ENCODE measurements at places on chromosomes 11 and 22.

DNA sequence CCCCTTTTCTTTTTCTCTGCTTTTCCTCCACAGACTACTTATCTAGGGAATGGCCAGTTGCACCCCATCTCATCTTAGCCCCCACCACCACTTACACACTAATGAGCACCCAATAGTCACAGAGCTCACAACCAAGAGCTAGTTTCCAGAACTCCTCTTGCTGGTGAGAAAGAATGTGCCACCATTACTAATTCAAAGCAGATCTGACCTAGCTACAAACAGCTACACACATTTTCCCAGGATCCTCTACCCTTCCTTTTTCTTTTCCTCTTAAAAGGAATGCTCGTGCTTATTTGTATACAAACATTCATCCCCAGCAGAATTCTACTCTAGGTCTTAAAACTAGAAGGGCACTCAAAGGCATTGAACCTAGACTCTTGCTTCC, 136.8 kb downstream of the CD44 start:
- no peak for DNase-seq

- no peak for DNase-seq
Observed at GRCh38 chr11:66607126-66607834, 9.2 kb upstream of the RBM14 start.

- no peak for DNase-seq
Observed at GRCh38 chr11:65293909-65294381, 20.7 kb upstream of the CDC42EP2 start.

- DNase-seq = no peak
Observed at GRCh38 chr22:46220921-46221320, 29.2 kb downstream of the CDPF1 start.

GRCh38 chr11:131817687-131818188, 447.3 kb downstream of the NTM start:
- no peak for DNase-seq

DNA sequence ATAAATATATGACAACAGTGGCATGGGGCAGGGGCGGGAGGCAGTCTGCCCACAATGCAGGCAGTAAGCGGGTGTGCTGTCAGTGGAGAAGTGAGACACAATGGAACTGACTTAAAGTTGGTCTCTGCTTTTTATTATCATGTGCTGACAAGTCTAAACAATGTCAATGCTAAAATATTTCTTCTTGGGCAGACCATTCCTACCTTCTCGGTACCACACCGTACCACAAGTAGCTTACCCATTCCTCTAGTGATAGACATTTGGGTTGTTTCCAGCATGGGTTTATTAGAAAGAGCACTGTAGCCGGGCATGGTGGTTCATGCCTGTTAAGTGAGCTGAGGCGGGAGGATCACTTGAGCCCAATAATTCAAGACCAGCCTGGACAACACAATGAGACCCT, 2.6 kb upstream of the CHADL start:
- DNase-seq = no peak

GRCh38 chr11:69440876-69441275, 40.6 kb upstream of the LINC01488 start:
- DNase-seq = no peak

DNA sequence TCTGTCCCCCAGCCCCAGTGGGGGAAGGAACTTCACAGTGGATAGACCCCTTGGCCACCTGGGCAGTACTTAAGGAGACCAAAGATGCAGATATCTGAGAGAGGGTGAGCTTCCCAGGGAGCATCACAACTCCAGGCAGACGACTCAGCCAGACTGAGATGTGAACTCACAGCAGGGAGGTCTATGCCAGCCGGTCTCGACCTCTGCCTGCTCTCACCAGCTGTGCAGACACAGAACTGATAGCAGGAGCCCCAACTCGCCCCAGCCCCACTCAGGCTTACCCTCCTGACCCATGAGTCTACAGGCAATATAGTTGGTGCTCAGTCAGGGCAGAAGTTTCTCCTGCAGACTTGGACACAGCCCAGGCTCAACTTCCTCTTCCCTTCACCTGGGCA, 29.7 kb upstream of the ACCSL start:
- no peak for DNase-seq

GRCh38 chr11:30487200-30487898, 98.8 kb downstream of the MPPED2 start:
- no peak for DNase-seq

- DNase-seq = no peak
Observed at GRCh38 chr22:48037618-48038017, 1275.2 kb downstream of the TBC1D22A start.

DNA sequence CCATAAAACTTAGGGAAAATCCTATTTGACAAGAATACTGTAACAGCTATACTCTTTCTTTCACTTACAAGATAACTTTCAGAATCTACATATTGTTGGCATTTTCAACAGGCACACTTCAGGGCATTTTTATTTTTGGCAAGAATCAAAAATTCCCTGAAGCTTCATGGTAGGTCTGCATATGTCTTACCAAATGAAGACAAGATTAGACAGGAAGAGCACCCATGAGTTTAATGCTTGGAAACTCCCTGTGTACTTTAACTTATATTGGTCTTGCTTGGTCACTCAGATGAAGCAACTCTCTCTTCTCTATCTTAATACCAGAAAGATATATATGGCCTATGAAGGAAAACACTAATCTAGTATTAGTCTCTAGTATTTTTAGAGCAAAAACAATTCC, 137.7 kb downstream of the ATG16L2 start:
- DNase-seq = no peak

DNA sequence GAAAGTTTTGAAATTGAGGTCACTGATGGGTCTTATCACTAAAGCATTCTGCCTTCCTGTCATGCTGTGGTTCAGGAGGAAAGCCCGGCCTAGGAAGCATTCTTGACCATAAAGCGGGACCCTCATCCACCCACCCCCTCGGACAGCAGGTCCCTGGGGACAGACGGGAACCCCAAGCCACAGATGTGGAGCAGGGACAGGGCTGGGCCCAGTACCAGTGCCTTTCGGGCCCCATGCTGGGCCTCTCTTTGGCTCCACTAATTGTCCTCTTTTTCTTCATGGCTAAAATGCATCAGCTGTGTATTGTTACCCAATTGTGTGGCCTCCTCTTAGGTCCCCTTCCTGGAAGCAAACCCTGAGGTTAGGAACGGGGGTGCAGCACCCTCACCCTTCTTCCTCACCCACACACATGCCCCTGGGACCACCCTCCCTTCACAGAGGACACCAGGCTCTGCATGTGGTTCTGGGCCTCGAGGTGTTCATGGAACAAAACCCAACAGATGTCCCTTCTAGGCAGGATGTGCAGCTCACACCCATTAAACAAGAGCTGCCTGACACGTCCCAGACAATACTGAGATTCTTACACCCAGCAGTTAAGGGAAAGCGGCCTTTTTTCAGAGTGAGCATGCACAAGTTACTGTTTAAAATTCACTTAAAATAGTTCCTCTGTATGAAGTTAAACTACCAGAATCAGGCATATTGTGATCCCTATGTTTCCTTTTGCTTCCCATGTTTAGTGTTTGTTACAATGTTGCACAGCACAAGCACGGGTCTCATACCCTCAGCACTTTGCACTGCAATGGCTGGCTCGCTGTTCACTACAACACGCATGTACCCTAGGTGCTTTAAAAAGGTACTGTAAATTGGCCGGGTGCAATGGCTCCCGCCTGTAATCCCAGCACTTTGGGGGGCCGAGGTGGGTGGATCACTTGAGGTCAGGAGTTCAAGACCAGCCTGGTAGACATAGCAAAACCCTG, 807.6 kb downstream of the BRD1 start:
- no peak for DNase-seq

GRCh38 chr11:35721651-35722282, 59.2 kb downstream of the TRIM44 start:
- no peak for DNase-seq

GRCh38 chr11:133821776-133822175, 23.5 kb downstream of the SPATA19 start:
- DNase-seq = no peak

GRCh38 chr22:44275631-44275995, 37.1 kb downstream of the SHISAL1 start:
- no peak for DNase-seq

DNA sequence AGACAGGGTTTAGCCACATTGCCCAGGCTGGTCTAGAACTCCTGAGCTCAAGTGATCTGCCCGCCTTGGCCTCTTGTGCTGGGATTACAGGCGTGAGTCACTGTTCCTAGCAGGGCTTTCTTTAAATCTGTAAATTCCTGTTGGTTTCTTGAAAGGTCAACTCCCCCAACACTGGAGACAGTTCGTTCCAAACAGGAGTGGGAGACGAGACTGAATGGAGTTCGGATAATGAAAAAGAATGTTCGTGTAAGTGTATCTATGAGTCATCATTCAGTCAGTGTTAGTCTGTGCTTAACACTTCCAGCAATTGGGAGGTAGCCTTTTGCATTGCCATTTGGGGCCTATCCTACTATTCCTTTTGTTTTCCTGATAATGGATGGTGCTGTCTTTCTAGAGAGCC, 10.0 kb upstream of the BACE1-AS start:
- no peak for DNase-seq

- no peak for DNase-seq
Observed at GRCh38 chr22:38246692-38247091, 26.1 kb downstream of the TMEM184B start.
